ENCODE measurements at places on chromosomes 11 and 22.

DNA sequence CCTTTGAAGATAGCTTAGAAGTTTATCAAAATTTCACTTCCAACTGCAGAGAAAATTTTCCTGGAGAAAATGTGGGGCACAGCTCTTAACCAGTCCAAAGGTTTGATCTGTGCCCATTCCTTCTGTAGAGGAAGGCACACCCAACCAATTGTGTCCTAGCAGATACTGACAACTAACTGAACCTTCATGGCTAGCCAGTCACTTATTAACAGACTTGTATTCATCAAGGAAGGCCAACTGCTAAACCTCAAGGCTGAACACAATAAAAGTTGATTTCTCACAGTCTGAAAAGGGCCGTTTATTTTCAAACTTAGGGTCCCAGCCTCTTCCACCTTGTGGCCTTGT lies 19.5 kb downstream of the SYT13 start:
- no peak for DNase-seq

DNA sequence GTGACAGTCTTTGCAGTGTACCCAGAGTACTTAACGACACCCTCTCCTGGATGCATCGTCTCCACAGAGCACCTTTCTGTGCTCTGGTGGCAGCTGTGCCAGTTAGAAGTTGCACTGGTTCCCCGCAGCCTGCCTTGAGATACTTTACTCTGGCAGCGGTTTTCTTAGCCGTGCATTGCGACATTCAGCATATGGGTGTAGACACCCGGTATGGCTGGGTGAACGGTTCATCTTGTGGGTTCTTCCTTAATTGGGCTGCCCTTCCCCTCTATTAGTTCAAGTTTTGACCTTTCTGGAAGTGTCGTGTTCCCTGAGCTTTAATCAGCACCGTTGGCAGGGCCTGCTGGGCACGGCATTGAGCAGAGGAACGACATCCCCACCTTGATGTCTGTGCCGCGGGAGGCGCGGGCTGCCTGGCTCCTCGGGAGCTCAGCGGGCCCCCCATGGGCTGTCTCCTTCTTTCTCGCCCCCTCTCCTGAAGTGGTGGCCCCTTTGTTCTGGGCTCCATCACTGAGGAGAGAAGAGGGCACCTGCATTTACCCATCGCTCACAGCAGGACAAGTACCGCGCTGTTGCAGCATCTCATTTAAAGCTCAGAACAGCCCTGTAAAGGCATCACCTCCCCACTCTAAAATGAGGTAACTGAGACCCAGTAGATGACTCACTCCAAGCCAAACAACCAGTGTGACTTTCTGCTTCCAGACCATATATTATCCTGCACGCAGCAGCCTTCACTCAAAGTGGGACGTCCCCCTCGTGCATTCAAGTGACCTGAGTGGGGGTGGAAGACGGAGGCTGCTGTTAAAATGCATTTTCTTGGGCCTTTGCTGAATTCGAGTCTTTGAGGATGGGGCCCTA lies 13.3 kb downstream of the FAM83F start:
- no peak for DNase-seq

DNA sequence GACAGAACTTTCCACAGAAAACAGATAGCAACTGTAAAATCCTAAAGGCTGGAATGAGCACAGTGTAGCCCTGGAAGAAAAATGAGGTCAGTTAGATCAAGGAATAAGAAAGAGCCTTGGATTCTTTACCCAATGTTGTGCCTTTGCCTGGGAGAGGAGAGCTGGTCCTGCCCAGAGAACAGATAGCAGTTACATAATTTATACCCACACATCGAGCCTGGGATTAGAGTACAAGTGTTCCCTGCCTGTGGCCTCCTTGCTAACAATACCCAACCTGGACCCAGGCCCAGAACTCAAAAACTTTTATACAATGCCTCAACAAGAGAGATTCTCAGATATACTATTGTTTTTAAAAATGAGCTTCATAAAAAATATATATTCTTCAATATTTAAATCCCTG lies 1998.4 kb downstream of the LRRC4C start:
- no peak for DNase-seq

GRCh38 chr22:33569559-33569958 lies 350.7 kb downstream of the LARGE1 start:
- no peak for DNase-seq

GRCh38 chr22:23608583-23608982 lies 23.5 kb downstream of the DRICH1 start:
- DNase-seq: no peak

Measured in D341Med (cell line).